ENCODE measurements at places on chromosomes 1 and 21.

DNA sequence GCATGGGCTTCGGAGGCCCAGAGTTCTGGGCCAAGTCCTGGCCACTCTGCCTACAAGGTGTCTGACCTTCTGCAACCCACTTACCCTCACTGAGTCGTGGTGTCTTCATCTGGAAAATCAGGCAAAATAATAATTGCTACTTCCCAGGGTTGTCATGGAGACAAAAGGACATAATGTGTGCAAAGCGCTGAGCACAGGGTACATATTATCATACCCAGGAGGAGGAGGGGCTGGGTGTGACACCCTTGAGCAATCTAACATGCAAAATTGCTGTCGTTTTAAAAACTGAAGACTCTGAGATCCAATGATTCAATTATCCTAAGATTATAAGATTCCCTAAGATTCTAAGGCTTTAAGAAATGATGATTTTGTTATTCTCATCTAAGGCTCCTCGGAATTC, 459.5 kb downstream of the PTPRU start:
- no peak for DNase-seq

DNA sequence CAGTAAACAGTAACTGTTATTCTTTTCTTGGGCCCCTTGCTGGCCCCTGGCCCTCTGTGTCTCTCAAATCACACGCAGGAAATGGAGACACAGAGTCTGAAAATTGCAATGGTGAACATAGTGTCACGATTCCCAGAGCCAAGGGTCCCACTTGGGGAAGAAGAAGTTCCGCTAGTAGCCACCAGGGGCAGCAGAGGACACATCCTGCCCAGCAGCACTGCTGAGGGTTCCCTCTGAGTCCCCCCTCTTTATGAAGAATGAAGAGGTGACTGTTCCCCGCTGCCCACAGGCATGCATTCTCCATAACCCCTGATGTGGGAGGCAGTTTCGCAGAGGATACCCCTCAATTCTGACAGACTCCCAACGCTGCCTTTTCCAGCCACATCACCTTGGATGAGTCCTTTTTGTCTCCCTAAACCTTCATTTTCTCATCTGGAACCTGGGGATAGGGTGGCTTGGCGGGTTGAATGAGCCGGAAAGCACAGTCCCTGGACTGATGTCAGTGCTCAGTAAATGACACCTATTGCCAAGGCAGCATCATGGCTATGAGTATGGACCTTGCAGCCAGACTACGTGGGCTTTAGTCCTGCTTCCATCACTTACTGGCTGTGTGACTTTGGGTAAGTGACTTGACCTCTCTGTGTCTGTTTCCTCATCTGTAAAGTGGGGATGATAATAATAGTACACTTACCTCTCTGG, 238.0 kb upstream of the TMEM51 start:
- DNase-seq: peak; percentile 17

DNA sequence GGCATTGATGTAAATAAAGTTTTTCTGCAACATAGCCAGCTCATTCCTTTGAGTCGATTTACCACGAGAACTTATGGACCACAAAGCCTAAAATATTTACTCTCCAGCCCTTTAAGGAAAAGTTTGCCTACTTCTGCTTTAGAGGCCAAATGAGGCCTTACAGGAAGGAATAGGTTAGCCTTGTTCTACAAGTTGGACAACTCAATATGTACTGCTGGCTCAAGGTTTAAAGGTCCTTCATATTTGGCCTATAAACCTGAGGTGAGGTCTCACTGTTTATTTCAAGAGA, 144.5 kb upstream of the DNAH14 start:
- no peak for DNase-seq

DNA sequence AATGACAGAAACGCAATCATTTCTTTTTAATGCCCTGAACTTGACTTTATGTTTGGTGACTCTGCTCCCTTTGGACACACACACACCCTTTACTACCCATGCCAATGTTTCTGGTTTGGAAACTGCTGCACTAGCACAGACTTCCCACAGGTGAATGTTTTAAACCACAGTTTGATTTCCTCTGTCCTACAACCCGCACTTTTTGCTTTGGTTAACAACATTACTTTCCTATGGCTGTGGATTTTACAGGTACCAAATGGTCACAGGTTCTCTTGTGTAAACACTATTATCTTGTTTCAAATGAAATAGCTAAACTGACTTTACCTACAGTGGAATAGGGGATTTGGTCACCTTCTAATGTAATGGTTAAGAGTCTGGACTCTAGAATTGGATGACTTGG, 51.5 kb upstream of the ZNF644 start:
- DNase-seq: no peak

DNA sequence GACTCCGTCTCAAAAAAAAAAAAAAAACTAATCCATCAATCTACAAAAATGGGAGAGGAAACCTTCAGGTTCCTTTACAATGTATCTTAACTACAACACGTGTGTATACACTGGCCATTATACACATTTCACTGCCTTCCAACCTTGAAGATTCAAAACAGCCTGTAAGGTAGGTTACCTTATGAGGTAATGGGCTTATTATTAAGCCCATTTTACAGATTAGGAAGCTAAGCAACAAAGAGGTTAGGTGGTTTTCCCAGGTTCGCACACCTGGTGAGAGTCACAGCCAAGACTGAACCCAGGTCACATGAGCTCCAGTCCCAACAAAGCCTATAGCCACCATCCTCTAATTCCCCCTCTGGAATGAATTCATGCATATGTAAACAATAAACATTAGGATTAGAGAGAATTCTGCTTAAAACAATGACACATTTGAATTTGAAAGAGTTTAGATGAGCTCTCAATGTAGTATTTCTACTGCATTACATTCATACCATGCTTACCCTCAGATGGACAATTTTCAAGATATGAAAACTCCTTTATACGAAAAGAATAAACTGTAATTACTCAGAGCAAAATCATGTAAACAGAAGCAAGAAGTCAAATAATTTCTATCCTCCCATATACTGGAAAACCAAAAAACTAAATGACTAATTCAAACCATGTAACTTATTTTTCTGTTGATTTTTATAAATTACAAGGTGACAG, 54.8 kb downstream of the EIF4G3 start:
- no peak for DNase-seq

Data from stimulated activated CD8-positive, alpha-beta memory T cell treated with anti-CD3 and anti-CD28 coated beads, Interleukin-7, amount 100 ng/mL, for 24 hours (primary cell).